ENCODE measurements at places on chromosomes 1 and 21. TPM values are rescaled to one million over a fixed set of nuclear protein-coding genes. Genes with fewer than 3 reads are reported as not detected.

The CFHR4 gene
- not detected for total RNA-seq

GRCh38 chr21:44253832-44254710 is 7.6 kb downstream of the DNMT3L start:
- H3K4me3 ChIP-seq = no peak overlapping the region
- peaks cover 3% of the 10 kb centered on the region for H3K4me1 ChIP-seq
- no peak overlapping the region for H3K27ac ChIP-seq
- H3K36me3 ChIP-seq = no peaks in the 10 kb centered on the region
- DNase-seq = peak; percentile 16

GRCh38 chr1:204837440-204838084 is 33.1 kb upstream of the NFASC start:
- no peak overlapping the region for H3K4me3 ChIP-seq
- peaks cover 6% of the 10 kb centered on the region for H3K27me3 ChIP-seq
- H3K27ac ChIP-seq = no peak overlapping the region
- no peaks in the 10 kb centered on the region for H3K36me3 ChIP-seq

The CFAP141 gene
- total RNA-seq = 3.2 TPM

The SLC30A1 gene
- 23.6 TPM for total RNA-seq

- no peaks in the 10 kb centered on the region for H3K27me3 ChIP-seq
- H3K4me1 ChIP-seq = peaks cover 5% of the 10 kb centered on the region
- no peak overlapping the region for H3K27ac ChIP-seq
- H3K4me3 ChIP-seq = no peak overlapping the region
These were observed 126.5 kb downstream of the SPATA46 start for GRCh38 chr1:162250004-162250730.

GRCh38 chr1:190551638-190552037 is 74.0 kb upstream of the BRINP3 start:
- no peaks in the 10 kb centered on the region for H3K27me3 ChIP-seq
- H3K36me3 ChIP-seq = no peaks in the 10 kb centered on the region
- H3K4me1 ChIP-seq = no peaks in the 10 kb centered on the region
- H3K4me3 ChIP-seq = no peak overlapping the region
- DNase-seq = no peak
- H3K27ac ChIP-seq = no peak overlapping the region

The DMRTA2 gene
- total RNA-seq = not detected

The FOXO6 gene
- total RNA-seq = 2.9 TPM

The CLCA2 gene
- 0.17 TPM for total RNA-seq

The AGBL4 gene
- total RNA-seq = 4.9 TPM

GRCh38 chr1:230972855-230973271 is 5.8 kb downstream of the TTC13 start:
- H3K4me3 ChIP-seq = no peak overlapping the region
- H3K36me3 ChIP-seq = no peaks in the 10 kb centered on the region
- H3K27ac ChIP-seq = peak overlapping the region; percentile 56
- H3K4me1 ChIP-seq = peaks cover 4% of the 10 kb centered on the region
- DNase-seq = no peak
- H3K27me3 ChIP-seq = no peaks in the 10 kb centered on the region

- peaks cover 10% of the 10 kb centered on the region for H3K4me1 ChIP-seq
- H3K4me3 ChIP-seq = no peak overlapping the region
- H3K27ac ChIP-seq = peak overlapping the region; percentile 66
- H3K36me3 ChIP-seq = no peaks in the 10 kb centered on the region
- peak; percentile 97 for DNase-seq
These were observed 49.3 kb upstream of the PSEN2 start for GRCh38 chr1:226820941-226821718.

The CNKSR1 gene
- total RNA-seq = 29.9 TPM

Data from lung (tissue), 17 donors.